T-cell (primary cell): ENCODE measurements at places on chromosomes 11 and 22. TPM values are rescaled to one million over a fixed set of nuclear protein-coding genes. Genes with fewer than 3 reads are reported as not detected.

Gene GAB4
- 0.28 TPM for total RNA-seq

Gene IL18
- total RNA-seq: 0.35 TPM

Gene OR51B5
- total RNA-seq: not detected

Gene IL17REL
- not detected for total RNA-seq

Gene EHF
- 0.47 TPM for total RNA-seq

Gene KCTD14
- total RNA-seq: 0.23 TPM

- no peak for DNase-seq
These were observed 45.7 kb upstream of the SYT13 start for GRCh38 chr11:45331839-45332238.

- no peak for DNase-seq
These were observed 35.4 kb downstream of the CD82 start for GRCh38 chr11:44600839-44601383.

GRCh38 chr11:131638889-131639288 lies 268.5 kb downstream of the NTM start:
- DNase-seq: no peak

DNA sequence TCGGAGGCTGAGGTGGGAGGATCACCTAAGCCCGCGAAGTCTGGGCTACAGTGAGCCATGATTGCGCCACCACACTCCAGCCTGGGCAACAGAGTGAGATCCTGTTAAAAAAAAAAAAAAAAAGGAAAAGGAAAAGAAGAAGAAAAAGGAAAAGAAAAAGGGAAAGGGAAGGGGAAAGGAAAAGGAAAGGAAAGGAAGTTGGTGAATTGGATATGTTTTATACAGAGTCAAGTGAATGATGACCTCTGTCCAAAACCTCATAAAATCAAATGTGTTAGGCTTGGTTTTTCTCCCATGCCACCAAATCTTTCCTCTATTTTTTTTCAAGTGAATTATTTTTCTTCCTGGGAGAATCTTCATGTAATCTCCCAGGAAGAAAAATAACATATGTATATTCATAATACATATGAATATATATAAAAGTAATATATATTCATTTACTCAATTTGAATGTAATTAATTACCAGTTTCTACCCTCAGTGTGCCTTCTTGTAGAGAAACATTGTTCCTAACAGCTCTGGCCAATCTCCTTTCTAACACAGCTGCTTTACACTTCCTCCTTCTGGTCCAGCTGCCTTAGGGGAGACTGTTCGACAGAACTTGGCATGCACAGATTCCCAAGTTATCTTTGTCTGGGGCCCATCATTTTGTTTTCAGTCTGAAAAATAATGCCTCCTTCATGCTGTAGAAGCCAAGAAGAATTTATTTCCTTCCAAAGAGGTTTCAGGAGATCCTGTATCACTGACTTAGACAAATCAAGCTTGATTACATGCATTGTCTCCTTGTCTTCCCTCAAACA lies 111.9 kb downstream of the CCDC34 start:
- DNase-seq: no peak

DNA sequence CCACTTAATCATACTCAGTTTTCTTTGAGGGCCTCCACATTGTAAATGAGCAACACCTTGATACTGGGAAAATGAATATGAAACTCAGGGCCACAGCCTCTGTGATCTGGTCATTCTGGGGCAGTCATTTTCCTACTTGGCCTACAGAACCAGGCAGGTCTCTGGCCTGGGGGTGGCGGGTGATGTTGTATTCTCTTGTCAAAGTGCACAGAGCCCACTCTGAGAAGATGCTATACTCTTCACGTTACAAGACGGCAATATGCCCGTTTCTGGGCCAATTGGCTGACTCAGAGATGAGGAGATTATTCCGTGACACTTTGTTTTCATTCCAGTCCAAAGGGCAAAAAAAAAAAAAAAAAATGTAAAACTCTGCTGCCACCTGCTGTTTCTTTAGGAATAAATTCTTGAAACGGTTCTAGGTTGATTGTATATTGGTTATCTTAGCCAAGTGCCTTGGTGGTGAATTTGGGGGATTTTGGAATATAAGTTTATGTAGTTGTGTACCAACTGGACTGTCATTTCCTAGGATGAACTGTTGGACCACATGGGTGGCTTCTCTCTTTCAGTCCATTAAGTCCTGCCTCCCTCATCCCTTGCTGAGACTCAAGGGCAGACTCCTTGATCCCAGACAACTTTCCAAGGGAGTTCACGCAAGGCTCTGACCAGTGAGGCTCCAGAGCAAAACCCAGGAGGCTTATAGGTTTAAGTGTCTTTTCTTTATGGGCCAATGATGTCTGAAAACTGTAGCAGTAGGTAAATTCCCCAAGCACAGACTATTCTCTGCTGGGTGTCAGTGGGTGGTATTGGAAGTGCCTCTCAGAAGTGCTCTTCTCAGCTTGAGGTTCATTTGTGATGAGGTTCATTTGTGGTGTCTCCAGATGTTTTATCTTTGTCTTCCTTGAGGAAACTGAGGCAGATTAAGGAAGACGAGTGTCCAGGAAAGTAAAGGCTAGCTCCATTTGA lies 18.2 kb downstream of the ADM start:
- DNase-seq: no peak

DNA sequence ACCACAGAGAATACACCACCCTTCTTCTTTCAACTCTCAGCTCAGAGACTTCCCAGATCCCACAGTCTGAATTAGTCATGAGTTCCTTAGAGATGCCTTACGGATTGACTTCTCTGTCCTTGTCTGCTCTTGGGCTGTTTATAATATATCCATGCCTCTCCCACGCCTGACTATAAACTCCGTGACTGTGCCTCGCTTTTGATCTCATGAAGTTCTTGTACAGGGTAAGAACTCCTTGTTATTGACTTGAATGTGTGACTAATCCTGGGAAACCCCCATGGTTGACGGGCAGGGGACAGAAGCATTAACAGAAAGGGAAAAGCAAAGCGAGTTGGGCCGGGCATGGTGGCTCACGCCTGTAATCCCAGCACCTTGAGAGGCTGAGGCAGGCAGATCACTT lies 62.4 kb upstream of the POU2AF1 start:
- DNase-seq: no peak

- no peak for DNase-seq
These were observed 643.8 kb upstream of the KIRREL3 start for GRCh38 chr11:127644366-127644765.

GRCh38 chr11:46009647-46010046 lies 87.2 kb downstream of the LARGE2 start:
- DNase-seq: no peak

DNA sequence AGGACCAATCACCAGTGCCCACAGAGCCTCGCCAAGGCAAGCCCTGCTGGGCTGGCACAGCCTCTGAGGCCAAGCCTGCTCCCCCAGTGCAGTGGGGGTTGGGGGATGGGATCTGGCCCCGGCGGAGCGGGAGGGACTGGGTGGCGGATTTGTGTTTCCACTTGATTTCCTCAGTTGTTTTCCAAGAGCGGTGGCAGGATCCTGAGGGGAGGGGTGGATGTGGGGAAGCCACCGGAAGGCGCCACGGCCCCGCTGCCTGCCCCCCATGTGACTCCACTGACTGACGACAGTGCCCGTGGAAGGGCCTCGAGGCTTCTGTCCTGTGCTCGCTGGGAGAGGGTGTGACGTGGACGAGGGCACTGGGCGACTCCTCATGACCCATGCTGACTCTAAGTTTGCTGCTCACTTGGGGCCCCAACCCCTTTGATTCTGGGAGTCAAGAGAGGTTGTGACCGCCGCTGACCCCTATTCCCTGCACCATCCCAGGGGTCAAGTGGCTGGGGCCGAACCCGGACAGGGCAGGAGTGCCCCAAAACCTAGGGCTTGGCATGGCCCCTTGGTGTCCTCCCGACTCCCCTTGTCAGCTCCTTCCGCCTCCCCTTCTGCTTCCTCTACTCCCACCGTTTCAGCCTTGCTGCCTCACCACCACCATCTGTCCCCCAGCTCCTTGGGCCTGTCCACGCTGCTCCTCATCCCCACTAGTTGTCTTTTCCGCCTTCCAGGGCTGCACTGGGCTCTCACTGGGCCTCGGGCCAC lies 23.5 kb upstream of the PICK1 start:
- no peak for DNase-seq

DNA sequence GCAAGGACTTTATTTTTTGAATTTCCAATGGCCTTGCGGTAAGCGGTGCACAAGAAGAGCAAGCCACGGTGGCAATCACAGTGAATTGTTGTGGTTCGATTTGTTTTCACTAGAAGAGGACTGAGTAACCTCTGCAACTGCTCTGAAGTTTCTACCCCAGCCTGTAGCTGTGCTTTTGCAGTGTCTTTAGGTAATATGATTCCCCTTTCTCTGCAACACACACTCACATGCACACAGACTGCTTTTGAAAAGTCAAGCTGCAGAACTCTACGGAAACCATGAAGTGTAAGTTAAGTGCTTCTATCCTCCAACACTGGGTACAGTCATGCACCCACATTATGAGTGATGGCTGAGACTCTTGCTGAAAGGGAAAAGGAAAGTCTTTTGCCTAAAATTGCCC lies 38.4 kb downstream of the CD44 start:
- DNase-seq: peak; percentile 41

GRCh38 chr11:101442171-101442570 lies 141.6 kb downstream of the TRPC6 start:
- DNase-seq: no peak

DNA sequence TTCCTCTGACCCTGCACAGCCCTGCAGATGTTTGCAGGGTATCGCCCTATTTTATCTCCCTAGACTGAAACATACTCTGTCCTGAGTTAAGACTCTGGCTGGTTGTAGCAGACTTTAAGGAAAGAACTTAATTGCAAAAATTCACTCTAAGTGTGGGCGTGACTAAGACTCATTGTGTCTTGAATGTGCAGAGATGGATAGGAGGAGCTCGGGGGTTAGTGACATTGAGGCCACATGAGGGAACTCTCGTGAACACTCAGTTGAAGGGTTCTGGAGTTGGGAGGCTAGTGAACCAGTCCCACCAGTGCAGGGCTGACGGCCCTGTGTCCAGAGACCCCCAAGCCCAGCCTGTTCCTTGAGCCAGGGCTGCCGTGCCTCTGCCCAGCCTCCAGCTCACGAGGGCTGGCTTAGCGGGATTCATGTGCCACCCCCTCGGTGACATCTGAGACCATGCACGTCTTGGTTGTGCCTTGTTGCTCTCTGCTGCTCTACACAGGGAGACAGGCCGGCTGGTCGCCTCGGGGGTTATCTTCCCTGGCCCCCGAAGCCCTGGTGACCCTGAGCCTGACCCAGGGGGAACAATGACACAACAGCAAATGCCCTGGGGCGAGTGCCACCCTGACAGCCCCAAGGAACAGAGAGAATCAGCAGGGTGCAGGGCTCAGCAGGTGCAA lies 11.4 kb upstream of the TBX1 start:
- no peak for DNase-seq

- DNase-seq: no peak
These were observed 13.4 kb downstream of the NEAT1 start for GRCh38 chr11:65435981-65436411.

DNA sequence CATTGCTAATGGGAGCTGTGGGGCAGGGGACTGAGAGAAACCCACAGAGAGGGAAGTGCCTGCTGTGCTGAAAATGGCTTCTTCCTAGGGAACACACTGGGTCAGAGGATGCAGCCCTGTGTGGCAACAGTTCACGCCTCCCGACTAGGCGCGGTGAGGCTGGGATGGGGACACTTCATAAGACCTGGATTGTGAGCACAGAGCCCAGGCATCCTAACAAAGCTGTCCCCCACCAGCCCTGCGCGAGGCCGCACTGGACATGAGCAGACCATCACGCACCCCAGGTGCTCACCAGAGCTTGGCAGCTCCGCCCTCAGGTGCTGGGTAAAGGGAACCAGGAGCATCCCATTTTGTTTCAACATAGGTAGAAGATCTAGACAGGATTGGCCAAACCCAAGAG lies 1.8 kb upstream of the KRTAP5-4 start:
- DNase-seq: no peak

- DNase-seq: no peak
These were observed 87.9 kb upstream of the CLPB start for GRCh38 chr11:72522186-72522585.

DNA sequence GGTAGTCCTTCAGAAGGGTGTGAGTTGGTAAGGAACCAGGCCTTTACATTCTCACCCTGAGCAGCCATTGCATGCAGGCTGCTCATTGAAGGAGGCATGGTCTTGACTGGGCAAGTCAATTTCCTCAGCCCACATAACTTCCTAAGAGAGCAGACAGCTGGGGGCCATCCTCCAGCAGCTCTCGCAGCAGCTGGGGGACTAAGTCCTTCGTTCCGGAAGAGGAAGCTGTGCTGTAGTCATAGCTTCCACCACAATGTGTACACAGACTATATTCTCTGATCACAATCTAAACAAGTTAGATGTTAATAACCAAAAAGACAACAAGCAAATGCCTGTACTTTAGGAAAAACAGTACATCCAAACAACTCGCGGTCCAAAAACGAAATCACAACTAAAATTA lies 30.1 kb upstream of the MPPED1 start:
- DNase-seq: no peak

GRCh38 chr11:45880772-45881570 lies 4.5 kb upstream of the MAPK8IP1 start:
- no peak for DNase-seq

DNA sequence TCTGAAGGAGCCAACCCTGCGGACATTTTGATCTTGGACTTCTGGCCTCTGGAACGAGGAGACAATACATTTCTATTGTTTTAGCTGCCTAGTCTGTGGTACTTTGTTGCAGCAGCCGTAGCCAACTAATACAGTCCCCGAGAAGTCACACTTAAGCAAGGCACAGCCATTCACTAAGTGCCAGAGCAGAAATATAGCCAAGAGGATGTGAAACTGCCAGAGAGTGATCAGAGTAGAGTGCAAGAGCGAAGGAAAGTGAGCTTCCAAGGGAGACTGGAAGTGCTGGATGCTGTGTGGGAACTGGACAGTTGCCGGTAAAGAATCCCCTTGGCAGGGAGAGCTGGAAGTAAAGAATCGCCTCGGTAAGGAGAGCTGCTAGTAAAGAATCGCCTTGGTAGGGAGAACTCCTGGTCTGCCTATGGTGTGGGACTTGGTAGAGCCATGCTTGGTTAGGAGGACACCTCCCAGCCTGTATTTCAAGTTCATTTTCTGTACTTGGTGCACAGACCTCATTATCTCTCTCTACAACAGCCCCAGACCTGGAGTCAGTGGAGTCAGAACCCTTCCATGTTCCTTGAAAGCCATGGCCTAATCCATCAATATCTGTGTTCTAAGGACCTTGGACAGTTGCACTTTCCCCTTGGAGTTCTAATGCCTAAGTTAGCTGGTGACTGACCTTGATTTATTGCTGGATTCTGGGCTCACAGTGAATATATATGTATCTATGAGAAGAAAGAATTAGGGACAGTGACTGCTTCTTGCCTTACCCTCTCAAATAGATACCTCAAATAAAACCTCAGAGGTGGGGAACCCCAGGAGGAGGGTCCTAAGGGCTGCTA lies 162.1 kb downstream of the LDLRAD3 start:
- no peak for DNase-seq

- DNase-seq: no peak
These were observed 12.7 kb downstream of the DUSP8 start for GRCh38 chr11:1559111-1559951.

DNA sequence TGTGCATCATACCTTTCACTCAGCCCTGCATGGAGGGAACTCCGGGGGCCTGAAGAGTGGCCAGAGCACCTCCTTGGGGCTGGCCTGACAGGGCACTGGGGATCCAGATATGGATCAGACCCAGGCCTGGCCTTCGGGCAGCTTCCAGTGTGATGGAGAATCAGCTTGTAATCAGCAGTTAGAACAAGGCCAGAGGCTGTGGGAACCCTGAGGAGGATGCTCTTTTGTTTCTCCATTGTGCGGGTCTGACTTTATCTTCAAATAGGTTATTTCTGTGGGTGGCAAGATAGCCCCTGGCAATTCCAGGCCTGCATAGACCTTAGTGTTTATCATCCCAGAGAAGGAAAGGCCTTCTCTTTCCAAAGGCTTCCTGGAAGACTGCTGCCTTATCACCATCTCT lies 12.3 kb downstream of the DGAT2 start:
- no peak for DNase-seq

- no peak for DNase-seq
These were observed 8.7 kb upstream of the LAYN start for GRCh38 chr11:111531687-111532364.
